Activated CD8-positive, alpha-beta memory T cell treated with anti-CD3 and anti-CD28 coated beads for 4 hours (primary cell): ENCODE measurements at places on chromosomes 5 and 9.

- DNase-seq: no peak
Measured at GRCh38 chr5:96562614-96563013, 99.6 kb upstream of the CAST start.

DNA sequence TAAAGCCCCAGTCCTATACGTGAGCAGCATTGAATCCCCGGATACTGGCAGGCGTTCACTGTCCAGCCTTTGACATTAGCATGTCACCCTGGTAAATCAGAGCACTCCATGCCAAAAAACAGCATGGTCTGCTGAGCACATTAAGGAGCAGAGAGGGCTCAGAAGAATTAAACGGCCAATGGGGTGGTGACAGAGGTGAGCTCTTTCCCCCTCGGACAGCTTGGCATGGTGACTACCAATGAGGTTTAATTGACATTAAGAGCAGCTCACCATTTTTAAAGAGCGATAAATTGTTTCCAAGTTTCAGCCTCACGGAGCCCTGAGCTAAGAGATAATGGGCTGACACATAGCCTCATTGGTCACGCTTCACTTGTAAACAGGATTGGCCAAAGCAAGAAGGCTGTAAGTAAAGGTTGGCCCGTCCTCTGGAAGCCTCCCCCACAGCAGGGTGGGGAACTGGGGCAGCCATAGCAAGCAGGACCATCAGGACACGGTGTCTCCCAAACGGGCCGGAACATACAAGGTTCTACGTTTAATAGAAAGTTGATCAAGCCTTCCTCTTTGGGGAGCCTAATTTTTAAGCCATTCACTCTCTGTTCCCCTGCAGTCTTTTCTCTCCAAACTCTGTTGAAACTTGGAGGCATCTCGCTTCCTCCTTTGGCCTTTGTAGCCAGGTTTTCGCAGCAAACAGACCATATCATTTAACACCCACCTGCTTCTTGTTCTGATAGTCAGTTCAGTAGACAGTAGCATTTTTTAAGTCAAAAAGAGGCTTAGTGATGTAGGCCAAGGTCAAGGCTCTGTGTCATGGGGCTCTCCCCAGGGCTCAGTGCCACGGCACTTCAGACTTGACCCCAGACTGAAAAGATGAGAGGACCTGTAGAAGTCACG lies 25.9 kb downstream of the QRFP start:
- DNase-seq: no peak

- no peak for DNase-seq
Measured at GRCh38 chr9:81717061-81717746, 27.9 kb upstream of the TLE1 start.

DNA sequence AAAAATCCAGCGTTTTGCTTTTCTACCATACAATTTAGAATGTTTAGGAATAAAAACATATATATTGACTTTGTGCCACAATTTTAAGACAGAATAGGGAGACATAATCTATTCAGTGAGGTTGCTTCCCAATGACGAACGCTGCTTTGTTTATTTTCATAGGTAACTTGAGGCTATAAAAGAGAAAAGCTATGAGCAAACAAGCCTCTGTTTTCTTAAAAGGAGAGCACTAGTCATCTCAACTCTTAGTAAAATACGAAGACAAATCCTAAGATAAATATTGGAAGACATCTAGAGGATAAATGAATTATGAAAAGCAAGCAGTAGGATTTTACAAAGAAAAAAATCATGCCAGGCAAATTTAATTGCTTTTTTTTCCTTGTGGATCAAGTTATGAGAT lies 363.6 kb downstream of the ANXA1 start:
- DNase-seq: no peak

- DNase-seq: no peak
Measured at GRCh38 chr9:22682961-22683699, 236.5 kb downstream of the DMRTA1 start.

DNA sequence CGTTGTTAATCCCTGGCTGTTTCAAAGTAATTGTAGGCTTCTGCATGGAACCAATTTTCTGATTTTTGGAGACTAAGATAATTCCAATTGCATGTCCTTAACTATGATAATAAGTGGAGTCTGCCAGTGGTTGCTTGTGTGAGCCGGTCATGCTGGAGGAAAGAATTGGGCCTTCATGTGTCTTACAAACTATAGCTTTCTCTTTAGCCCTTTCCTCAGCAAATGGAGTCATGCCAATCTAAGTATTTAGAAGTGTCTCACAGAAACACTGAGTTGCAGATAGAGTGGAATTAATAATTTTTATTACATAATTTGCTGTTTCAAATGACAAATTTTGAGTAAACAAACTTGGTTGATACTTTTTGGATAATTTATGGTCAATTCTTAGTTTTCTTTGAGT lies 200.4 kb downstream of the FBXL7 start:
- no peak for DNase-seq

DNA sequence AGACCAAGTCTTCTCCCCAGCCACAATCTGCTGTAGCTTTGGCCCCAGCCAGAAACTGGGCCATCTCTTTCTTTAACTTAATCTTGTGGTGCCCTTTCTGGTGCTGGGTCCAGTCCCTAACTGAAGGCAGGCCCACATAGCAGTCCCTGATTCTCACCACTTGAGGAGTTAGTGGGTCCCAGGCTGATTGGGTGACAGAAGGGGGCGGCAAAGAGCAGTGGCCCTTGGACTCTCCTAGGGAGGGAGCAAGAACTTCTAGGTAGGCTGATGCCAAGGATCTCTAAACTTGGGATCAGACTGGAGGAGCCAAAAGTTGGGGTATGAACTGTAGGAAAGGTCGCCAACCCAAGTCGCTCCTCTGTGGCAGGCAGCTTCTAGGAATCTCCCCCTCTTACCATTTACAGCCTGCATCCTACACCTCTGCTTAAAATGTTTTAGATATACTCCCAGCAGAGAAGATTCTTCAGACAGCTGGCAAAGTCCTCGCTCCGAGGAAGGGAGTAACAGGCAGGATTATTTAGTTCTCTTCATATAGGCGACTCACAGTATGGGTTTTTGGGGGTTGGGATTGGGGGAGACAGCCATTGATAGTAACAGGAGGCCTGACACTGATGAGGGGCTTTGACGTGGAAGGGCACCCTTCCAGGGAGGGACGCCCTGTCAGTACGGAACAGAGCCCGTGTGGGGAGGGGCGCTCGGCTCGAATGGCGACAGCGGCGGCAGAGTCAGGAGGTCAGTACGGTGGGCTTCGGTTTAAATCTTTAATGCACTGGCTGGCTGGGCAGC lies 2.0 kb upstream of the CCL27 start:
- peak; percentile 12 for DNase-seq

GRCh38 chr5:72046106-72046505 lies 61.2 kb upstream of the MAP1B start:
- DNase-seq: no peak

DNA sequence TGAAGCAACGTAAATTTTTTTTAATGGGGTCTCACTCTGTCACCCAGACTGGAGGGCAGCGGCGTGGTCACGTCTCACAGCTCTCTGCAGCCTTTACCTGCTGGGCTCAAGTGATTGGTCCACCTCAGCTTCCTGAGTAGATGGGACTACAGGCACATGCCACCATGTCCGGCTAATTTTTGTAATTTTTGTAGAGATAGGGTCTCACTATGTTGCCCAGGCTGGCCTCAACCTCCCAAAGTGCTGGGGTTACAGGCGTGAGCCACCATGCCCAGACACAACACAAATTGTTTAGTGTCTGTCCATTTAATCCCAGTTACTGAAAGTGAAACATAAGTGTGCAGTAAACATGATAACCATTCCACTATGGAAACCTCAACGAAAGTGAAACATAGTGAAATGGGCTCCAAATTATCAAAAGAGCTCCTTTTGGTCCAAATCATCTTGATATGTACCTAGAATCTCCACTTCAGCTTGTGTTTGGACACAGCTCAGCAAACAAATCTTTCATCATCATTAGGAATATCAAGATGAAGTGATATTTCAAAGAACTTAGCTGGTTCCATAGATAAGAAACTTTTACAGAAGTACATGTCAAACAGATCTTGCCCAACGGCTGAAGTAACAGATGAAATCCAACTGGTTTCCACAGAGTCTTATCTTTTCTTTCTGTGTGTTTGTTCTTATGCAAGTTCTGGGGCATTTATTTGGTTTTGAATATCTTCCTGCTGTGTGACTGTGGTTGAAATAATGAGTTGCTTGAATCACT lies 41.2 kb upstream of the PLPP1 start:
- no peak for DNase-seq

- DNase-seq: no peak
Measured at GRCh38 chr5:155522540-155522939, 509.0 kb downstream of the KIF4B start.

GRCh38 chr5:29143266-29143665 lies 2050.2 kb upstream of the CDH6 start:
- DNase-seq: no peak

DNA sequence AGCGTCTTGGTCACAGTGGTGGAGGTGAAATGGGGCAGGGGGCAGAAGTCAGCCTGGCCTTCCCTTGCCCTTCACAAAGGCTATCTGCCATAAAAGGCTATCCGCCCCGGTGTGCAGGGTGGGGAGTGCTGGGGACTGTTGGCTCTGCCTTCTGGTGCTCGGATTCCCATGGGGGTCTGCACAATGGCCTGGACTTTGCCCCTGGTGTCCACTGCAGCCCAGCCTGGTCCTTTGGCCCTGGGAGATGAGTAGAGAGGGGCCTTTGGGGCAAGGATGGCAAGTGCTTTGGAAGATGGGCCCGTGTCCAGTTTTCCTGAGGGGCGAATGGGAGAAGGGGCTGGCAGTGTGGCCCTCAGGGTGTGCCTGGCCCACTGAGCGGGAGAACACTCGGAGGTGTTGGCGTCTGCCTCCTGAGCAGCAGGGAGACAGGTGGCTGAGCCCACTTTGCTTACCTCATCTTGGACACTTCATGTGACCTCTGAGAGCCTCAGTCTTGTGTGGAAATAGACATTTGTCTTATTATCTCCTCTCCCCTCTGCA lies 69.9 kb downstream of the HSPA4 start:
- DNase-seq: no peak

DNA sequence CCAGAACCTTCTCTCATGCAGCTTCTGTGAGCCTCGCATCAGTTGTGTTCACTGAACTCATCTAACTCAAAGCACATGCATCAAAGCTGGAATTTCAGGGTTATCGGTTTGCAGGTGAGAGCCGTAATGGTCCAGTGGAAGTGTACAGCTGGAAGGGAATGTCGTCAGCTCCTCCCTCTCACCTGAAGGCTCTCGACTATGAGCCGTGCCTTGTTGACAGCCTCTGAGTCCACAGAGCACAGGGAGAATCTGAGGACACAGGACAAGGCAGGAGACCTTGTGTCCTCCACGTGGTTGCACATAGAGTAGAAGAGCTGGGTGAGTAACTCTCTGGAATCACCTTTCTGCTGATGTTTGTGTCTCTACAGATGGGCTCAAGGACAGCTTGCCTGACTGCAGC lies 38.8 kb downstream of the PROP1 start:
- no peak for DNase-seq

- DNase-seq: no peak
Measured at GRCh38 chr5:132023258-132024116, 12.0 kb upstream of the ACSL6 start.

DNA sequence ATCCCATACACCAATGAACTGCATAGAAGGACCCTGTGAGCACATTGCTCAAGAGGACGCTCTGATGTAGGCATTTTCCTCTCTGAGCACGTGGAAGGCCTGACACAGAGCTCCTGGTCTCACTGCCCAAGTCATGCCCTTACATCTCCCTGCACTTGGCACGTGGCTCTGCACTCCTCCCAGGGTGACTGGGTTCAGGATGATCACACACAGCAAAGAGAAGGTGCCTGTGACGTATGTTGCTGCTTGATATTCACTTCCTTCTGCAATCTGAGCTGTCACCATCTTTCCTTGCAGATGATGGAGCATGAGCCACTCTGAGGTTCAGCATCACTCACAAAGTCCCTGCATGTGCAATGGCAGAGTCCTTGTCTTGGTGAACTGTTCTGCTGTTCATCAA lies 125.2 kb downstream of the FSTL4 start:
- DNase-seq: no peak

- DNase-seq: no peak
Measured at GRCh38 chr5:66118304-66118703, 25.8 kb upstream of the SREK1 start.

- DNase-seq: no peak
Measured at GRCh38 chr5:5278201-5278814, 138.2 kb downstream of the ADAMTS16 start.

- no peak for DNase-seq
Measured at GRCh38 chr5:170501361-170501760, 2.5 kb upstream of the KCNIP1 start.

DNA sequence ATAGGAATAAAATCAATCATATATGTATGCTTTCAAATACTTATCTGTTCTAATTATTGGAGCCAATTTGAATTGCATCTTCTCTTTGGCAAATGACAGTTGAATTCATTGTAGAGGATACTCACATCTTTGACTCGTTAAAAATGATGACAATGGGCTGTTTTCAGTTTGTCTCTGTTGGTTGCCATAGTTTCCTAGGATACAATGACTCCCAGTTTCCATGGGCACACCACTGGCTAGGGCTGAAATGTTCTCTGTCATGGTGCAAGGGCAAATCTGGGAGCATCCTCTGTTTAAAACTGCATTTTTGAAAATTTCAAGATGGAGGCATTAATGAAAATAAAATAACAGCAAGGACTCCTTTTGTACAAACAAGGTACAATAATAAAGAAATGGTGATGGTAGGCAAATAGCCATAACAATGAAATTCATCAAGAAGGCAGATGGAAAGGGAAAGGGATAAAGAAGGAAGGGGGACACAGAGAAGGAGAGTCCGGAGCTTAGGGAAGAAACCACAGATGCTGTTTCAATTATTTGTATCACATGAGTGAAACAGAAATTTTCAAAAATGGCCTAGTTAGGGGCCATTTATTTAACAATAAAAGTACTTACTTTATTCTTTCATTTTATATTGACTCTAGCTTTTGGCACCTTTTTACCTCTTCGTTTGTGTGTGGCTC lies 378.8 kb upstream of the SEMA6A start:
- DNase-seq: no peak

DNA sequence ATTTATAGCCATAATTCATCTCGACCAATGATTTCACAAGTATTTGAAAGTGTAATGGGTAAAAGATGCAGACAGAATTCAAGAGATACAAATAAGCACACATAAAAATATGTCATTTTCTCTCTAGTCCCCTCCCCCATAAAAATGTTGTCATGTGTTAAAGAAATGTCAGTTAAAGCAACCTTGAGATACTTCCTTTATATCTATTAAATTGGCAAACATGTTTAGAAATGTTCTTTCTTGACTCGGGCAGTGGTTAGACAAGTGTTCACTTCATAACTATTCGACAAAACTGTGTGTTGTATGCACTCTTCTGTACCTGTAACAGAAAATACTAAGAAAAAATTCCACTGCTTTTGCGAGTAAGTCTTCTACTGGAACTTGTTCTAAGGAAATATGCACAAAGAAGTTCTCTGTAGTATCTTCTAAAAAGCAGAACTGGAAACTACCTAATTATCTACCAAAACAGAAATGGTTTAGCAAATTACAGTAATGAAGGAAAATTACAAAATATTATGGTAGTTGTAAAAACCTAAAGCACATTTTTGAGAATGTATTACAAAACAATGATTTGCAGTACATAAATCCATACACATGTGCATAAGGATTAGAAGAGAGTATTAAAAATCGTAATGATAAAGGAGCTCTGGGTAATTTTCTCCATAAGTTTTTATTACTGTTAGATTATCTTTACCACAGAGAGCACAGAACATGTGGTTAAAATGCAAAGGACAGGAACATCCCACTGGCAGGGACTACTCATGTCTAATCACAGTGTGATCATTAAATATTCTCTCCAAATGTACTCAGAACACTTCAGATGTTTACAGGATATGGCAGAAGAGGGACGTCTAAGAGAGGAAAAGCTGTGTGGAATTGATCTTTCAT lies 35.9 kb downstream of the FBXW2 start:
- DNase-seq: no peak

GRCh38 chr5:78508186-78508765 lies 140.3 kb downstream of the LHFPL2 start:
- no peak for DNase-seq

- no peak for DNase-seq
Measured at GRCh38 chr5:122362361-122362760, 50.3 kb downstream of the SNCAIP start.
